Activated CD4-positive, alpha-beta memory T cell treated with anti-CD3 and anti-CD28 coated beads for 36 hours (primary cell): ENCODE measurements at places on chromosomes 4 and X. TPM values are rescaled to one million over a fixed set of nuclear protein-coding genes. Genes with fewer than 3 reads are reported as not detected.

Gene NLGN3
- 0.58 TPM for total RNA-seq

- H3K36me3 ChIP-seq = no peaks in the 10 kb centered on the region
- no peaks in the 10 kb centered on the region for H3K27me3 ChIP-seq
- H3K4me1 ChIP-seq = peaks cover 41% of the 10 kb centered on the region
- peak; percentile 54 for DNase-seq
- H3K4me3 ChIP-seq = peak overlapping the region; percentile 37
- peak overlapping the region; percentile 64 for H3K27ac ChIP-seq
Measured at GRCh38 chrX:135384161-135384836, 37.4 kb upstream of the SMIM10L2A start.

DNA sequence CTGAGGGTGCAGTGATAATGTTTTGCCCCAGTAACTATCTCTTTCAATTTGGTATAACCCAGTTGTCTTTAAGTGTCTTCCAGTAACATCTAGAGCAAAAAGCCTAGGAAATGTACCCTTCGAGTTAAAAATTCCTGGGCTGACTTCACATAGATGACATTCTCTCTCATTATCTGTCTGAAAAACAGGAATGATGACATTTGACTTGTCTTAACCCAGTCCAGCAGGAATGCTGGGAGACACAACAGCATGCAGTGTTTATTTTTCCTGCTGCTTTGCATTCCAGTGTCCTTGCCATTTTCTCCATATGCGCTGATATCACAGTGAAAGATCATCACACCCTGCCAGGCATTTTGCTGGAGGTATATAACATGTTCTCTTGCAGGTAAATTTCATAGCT is 130.0 kb downstream of the SOWAHB start:
- peaks cover 13% of the 10 kb centered on the region for H3K27me3 ChIP-seq
- H3K4me1 ChIP-seq = peaks cover 4% of the 10 kb centered on the region
- DNase-seq = no peak
- H3K36me3 ChIP-seq = no peaks in the 10 kb centered on the region
- no peak overlapping the region for H3K27ac ChIP-seq

DNA sequence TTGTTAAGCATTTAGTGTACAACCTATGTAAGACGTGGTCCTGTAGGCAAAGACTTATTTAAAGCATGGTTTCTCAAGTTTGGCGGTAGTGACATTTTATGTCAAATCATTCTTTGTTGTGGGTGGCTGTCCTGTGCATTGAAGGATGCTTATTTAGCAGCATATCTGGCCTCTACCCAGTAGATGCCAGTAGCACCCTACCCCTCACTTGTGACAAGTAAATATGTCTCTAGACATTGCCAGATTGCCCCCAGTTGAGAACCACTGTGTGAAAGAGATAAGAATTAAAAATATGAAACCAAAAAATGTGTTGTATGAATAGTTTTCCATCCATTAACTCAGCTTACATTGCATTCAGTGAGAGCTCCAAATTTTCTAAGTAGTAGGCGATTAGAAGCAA is 25.5 kb downstream of the MMAA start:
- no peak overlapping the region for H3K27ac ChIP-seq
- H3K27me3 ChIP-seq = no peaks in the 10 kb centered on the region
- H3K36me3 ChIP-seq = peaks cover 40% of the 10 kb centered on the region
- H3K4me1 ChIP-seq = peaks cover 6% of the 10 kb centered on the region
- no peak overlapping the region for H3K4me3 ChIP-seq

Gene NWD2
- not detected for total RNA-seq

Gene CYBB
- not detected for total RNA-seq

DNA sequence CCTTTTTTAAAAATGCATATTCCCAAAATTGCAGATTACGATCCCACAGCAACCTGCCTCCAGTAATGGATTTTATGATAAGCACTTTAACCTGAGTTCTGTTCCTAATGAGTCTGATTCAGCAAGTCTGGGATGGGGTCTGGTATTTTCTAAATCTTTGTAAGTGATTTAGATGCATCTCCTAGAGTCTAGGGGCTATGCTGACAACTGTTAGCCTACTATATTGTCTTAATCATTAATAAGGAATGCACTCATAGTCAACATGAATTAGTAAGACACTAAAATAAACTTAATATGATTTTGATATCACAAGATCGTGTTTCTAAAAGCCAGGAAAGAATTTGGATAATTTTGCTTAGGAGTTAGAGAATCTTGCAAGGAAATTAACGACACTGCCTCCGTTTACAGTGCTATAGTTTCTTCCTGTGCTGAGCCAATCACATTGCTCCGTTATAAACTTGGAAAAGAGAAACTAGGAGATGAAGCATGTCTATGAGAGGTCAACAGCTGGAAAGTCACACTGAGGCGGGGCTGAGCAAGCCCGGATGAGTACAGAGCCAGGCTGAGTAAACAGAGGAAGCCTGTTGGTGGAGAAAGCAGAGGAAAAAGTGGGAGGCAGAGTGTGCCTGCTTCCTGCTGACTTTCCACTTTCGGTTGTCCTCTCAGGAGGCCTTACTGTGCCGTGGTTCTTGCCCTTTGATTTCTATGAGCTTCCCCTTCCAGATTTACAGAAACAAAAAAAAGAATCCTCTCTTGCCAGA is 5.4 kb downstream of the SCARB2 start:
- no peak for DNase-seq
- peaks cover 27% of the 10 kb centered on the region for H3K4me1 ChIP-seq
- H3K36me3 ChIP-seq = no peaks in the 10 kb centered on the region
- H3K4me3 ChIP-seq = no peak overlapping the region
- H3K27ac ChIP-seq = no peak overlapping the region

Gene HEPH
- not detected for total RNA-seq

Gene ITIH6
- not detected for total RNA-seq

- H3K27me3 ChIP-seq = peaks cover 13% of the 10 kb centered on the region
- H3K4me3 ChIP-seq = no peak overlapping the region
- H3K27ac ChIP-seq = no peak overlapping the region
- DNase-seq = peak; percentile 22
Measured at GRCh38 chr4:158760866-158761265, 8.0 kb upstream of the FNIP2 start.

Gene EDNRA
- total RNA-seq = not detected

GRCh38 chr4:189147005-189147929 is 793.4 kb upstream of the FRG1 start:
- H3K36me3 ChIP-seq = no peaks in the 10 kb centered on the region
- H3K27ac ChIP-seq = no peak overlapping the region
- no peaks in the 10 kb centered on the region for H3K4me1 ChIP-seq
- H3K4me3 ChIP-seq = no peak overlapping the region
- DNase-seq = no peak
- H3K27me3 ChIP-seq = no peaks in the 10 kb centered on the region

DNA sequence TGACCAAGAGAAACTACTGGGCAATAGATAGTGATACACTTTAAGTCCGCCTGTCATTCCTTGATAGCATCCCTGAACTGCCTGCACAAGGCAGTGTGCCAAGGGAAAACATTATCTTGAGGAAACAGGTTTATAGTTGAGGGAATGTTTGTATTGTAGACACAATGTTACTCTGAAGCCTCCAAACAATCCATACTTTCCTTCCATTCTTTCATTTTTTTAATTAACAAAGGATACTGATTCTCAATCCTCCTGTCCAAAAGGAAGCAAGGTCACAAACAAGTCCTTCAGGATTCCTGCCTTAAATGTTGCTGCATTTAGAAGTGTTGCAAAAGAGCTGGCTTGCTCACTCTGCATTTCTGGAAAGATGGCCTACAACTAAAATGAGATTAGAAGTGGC is 61.7 kb upstream of the PRSS48 start:
- H3K27me3 ChIP-seq = peaks cover 3% of the 10 kb centered on the region
- H3K27ac ChIP-seq = no peak overlapping the region
- H3K4me3 ChIP-seq = no peak overlapping the region
- no peak for DNase-seq

Gene CXorf65
- total RNA-seq = 12.6 TPM

DNA sequence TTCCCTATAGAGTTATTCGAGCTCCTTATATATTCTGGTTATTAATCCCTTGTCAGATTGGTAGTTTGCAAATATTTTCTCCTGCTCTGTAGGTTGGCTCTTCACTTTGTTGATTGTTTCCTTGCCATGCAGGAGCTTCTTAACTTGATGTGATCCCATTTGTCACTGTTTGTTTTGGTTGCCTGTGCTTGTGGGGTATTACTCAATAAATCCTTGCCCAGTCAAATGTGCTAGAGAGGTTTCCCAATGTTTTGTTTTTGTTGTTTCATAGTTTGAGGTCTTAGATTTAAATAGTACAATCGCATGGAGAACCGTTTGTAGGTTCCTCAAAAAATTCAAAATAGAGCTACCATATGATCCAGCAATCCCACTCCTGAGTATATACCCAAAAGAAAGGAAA is 2.3 kb upstream of the SYTL5 start:
- H3K27ac ChIP-seq = no peak overlapping the region
- peaks cover 6% of the 10 kb centered on the region for H3K27me3 ChIP-seq
- DNase-seq = no peak
- peaks cover 2% of the 10 kb centered on the region for H3K4me1 ChIP-seq

DNA sequence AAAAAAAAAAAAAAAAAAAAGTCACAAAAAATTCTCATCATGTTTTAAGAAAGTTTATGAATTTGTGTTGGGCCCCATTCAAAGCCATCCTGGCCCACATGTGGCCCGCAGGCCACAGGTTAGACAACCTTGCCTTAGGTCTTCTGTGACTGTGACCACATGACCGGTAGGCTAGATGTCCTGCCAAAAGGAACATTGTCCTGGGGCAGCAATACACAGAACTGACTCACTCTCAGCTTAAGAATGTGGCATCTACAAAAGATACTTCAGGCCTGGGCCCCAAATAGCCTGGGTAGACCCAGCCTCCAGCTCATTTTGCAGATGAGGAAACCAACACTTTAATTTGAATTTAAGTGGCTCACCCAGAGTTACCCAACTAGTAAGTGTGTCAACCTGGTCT is 10.0 kb downstream of the AWAT2 start:
- DNase-seq = no peak
- no peaks in the 10 kb centered on the region for H3K36me3 ChIP-seq
- no peaks in the 10 kb centered on the region for H3K4me1 ChIP-seq
- no peak overlapping the region for H3K4me3 ChIP-seq
- H3K27me3 ChIP-seq = no peaks in the 10 kb centered on the region

DNA sequence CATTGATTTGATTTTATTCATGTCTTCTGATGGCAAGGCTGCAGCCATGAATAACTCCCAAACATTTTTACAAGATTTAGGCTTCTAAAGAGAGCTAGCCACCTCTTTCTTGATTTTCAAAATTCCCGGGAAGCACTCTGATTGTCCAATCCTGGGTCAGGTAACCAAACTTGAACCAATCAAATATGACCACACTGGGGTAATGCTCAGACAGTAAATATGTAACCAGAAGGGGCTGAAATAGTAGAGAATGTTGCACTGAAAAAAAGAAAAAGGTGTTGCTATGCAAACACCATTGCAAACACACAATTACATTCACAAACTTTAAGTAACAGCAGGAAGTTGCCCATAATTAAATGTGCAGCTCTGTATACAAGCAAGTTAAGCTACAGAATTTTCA is 112.9 kb upstream of the IQCM start:
- H3K27me3 ChIP-seq = peaks cover 2% of the 10 kb centered on the region
- no peaks in the 10 kb centered on the region for H3K4me1 ChIP-seq
- no peaks in the 10 kb centered on the region for H3K36me3 ChIP-seq
- DNase-seq = no peak
- H3K27ac ChIP-seq = no peak overlapping the region

- no peak for DNase-seq
- no peaks in the 10 kb centered on the region for H3K36me3 ChIP-seq
- peaks cover 22% of the 10 kb centered on the region for H3K27me3 ChIP-seq
- no peak overlapping the region for H3K4me3 ChIP-seq
Measured at GRCh38 chr4:9764155-9764696, 17.2 kb upstream of the DRD5 start.

GRCh38 chr4:111064342-111064993 is 441.6 kb upstream of the PITX2 start:
- no peaks in the 10 kb centered on the region for H3K27me3 ChIP-seq
- H3K36me3 ChIP-seq = no peaks in the 10 kb centered on the region
- no peak overlapping the region for H3K27ac ChIP-seq
- DNase-seq = no peak

DNA sequence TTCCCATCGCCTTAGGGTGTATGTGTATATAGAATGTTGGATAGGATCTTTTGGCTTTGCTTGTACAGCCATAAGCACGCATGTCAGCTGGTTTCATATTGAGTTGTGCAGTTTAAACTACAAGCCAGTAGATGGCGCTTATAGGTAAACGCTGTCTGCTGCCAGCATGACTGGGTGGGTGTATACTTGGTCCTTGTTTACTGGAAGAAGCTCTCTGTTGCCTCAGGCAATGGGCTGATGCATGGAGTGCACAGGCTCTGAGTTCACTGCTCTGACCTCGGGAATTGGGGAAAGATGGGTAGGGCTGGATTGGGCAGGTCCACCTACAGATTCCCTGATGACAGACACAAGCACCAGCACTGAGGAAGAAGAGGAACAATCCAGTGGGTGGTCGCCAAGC is 831.5 kb downstream of the STIM2 start:
- no peaks in the 10 kb centered on the region for H3K4me1 ChIP-seq
- H3K36me3 ChIP-seq = no peaks in the 10 kb centered on the region
- H3K4me3 ChIP-seq = no peak overlapping the region
- H3K27ac ChIP-seq = no peak overlapping the region
- DNase-seq = no peak

Gene NMU
- total RNA-seq = not detected

DNA sequence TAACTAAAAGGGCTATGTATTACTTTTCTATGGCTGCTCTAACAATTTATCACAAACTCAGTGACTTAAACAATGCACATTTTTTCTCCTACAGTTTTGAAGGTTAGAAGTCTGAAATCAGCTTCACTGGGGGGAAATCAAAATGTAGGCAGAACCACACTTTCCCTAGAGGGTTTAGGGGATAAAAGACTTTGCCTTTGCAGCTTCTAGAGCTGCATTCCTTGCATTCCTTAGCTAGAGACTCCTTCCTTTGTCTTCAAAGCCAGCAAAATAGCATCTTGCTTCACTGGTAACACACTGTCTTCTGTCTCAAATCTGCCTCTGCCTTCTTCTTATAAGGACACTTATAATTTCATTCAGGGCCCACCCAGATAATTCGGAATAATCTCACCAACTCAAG is 152.4 kb upstream of the SPIN4 start:
- H3K27ac ChIP-seq = no peak overlapping the region
- H3K27me3 ChIP-seq = no peaks in the 10 kb centered on the region
- H3K4me1 ChIP-seq = peaks cover 2% of the 10 kb centered on the region

GRCh38 chr4:152368001-152368400 is 167.9 kb downstream of the FBXW7 start:
- DNase-seq = no peak
- H3K4me3 ChIP-seq = no peak overlapping the region
- no peak overlapping the region for H3K27ac ChIP-seq
- peaks cover 12% of the 10 kb centered on the region for H3K36me3 ChIP-seq

Gene IL1RAPL1
- not detected for total RNA-seq

DNA sequence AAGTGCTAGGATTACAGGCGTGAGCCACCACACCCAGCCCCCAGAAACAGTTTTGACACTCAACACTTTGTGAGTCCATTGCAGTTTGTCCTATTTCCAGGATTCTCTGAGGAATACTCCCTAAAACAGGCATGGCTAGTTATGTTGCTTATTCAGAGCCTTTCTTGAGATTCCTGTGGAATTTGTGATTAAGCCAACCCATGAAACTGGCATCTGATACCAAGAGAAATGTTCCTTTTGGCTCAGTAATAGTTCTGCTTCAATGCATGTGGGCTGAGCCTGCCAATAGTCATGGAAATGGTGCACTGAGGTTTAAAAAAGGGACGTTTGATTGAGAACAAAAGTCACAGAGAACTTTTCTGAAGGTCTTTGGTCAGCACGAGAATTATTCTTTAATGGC is 241.7 kb downstream of the PPP1R2C start:
- H3K27me3 ChIP-seq = no peaks in the 10 kb centered on the region
- peaks cover 17% of the 10 kb centered on the region for H3K4me1 ChIP-seq
- H3K27ac ChIP-seq = no peak overlapping the region

- no peaks in the 10 kb centered on the region for H3K27me3 ChIP-seq
- peak overlapping the region; percentile 84 for H3K4me3 ChIP-seq
- H3K4me1 ChIP-seq = peaks cover 57% of the 10 kb centered on the region
- H3K36me3 ChIP-seq = peaks cover 50% of the 10 kb centered on the region
- no peak for DNase-seq
- H3K27ac ChIP-seq = peak overlapping the region; percentile 96
Measured at GRCh38 chrX:1392376-1393068, 609 bp upstream of the SLC25A6 start.
